Globus pallidus (tissue), 1 donor: ENCODE measurements at places on chromosomes 4 and X.

DNA sequence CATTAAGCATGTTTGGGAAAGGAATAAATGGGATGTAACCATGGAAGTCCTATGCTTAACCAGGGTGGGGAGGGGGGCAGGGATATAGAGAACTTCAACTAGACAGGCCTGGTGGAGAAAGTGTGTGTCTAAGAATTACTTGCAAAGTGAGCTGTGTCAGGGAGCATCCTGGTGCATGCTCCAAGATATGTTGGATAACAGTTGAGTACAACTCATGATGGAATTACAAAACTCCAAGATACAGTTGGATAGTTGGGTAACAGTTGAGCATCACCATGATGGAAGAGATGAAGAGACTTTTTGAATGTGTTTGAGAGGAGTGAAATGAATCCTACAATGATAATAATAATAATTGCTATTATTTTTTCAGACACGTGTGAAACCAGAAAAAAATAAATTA, 26.1 kb upstream of the ACSL1 start:
- DNase-seq: no peak

- no peak for DNase-seq
These were observed 2.4 kb downstream of the PDZD4 start for GRCh38 chrX:153827903-153828302.

DNA sequence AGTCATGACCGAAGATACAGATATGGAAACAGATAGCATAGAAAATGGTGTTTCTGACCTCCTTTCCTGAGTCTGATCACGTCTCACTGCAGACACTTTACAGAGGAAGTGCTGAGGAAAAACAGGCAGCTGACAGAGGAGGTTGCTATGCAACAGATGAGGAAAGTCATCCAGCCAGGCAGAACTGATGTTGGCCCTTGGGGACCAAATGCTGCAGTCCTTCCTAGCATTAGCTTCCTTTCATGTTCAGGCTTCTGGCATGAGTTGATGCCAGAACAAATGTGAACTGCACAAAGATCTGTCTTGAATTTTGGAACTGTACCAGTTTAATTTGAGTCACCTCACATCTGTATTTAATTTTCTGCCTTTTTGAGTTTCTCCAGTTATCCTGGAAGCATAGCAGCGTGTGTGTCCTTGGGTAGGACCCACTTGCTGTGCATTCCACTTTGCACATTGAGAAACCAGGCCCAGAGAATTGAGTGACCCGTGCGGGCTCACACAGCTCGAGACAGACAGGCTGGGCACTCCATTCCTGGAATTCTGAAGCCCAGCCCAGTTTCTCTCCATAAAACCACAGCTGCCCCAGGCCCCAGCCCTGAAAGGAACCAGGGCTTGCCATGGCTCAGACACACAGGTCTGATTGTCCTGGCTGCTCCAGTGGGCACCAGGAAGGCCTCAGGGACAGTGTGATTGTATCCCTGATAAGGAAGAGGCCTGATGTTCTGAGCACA, 1.4 kb upstream of the MAGED1 start:
- DNase-seq: peak; percentile 66

DNA sequence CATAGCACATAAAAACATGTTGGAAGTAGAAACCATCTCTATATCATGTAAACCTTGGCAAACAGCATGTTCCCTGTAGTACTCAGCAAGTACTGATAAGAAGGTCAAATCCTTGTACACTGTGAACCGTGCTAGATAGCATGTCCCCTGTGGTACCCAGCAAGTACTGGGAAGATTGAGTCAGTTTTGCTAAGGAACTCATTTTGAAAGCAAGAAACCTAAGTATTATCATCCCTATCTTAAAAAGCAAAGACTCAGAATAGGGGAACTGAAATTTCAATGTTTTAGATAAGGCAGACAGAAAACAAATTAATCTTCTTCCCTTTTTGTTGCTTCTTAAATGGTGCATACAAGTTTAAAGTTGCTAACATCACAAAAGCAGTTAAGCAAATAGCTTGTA, 180.2 kb downstream of the RBM46 start:
- DNase-seq: no peak

GRCh38 chr4:148065075-148065474, 333.2 kb downstream of the ARHGAP10 start:
- peak; percentile 23 for DNase-seq

DNA sequence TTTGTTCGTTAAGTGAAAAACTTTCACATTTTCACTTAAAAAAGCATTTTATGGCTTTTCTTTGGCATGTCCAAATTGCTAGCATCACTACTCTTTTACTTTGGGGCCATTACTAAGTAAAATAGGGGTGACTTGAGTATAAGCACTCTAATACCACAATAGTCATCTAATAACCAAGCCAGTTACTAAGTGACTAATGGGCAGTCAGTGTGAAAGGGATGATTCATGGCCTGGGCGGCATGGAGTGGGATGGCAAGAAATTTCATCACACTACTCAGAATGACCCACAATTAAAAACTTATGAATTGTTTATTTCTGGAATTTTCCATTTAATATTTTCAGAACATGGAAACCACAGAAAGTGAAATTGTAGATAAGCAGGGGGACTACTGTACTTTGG, 60.9 kb downstream of the BMP15 start:
- DNase-seq: no peak

GRCh38 chr4:29005838-29006237, 1714.3 kb upstream of the PCDH7 start:
- DNase-seq: no peak

- DNase-seq: no peak
These were observed 545.7 kb upstream of the PABPC4L start for GRCh38 chr4:134747108-134747805.

GRCh38 chr4:126906466-126906865, 726.3 kb upstream of the INTU start:
- no peak for DNase-seq

GRCh38 chrX:80765220-80765625, 44.5 kb downstream of the BRWD3 start:
- no peak for DNase-seq

DNA sequence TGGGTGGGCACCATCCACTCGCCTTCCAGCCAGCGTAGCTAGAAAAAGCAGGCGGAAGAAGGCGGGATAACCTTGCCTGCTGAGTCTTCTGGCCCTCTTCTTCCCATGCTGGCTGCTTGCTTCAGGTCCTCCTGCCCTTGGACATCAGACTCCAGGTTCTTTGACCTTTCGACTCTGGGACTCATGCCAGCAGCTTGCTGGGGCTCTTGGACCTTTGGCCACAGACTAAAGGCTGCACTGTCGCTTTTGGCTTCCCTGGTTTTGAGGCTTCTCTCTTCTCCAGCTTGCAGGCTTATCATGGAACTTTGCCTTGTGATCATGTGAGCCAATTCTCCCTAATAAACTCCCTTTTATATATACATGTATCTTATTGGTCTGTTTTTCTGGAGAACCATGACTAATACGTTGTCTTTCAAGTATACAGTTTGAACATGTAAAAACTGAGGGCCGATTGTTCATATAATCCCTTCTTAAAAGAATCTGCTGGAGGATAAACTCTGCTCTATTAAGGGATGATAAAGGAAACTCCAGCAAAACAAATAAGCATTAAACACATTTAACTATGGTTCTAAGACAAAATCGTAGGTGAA, 116.6 kb upstream of the LCORL start:
- no peak for DNase-seq

DNA sequence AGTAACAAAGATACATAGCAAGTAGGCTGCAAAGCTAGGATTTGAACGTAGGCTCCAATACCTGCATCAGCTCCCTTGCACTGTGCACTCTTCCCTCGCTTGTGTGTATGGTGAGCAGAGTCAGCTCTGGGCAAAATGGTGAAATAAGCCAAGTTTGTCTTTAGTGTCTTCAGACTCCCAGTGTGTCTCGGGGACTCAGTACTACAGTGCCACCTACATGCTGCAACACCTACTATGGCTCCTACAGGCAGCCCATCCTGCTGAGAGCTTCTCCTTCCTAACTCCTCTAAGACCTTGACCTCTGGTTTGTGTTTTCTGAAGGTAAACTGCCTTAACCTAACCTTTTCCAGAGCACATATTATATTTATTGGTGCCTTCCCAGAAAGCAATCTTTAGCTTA, 42.5 kb downstream of the RTL9 start:
- no peak for DNase-seq

DNA sequence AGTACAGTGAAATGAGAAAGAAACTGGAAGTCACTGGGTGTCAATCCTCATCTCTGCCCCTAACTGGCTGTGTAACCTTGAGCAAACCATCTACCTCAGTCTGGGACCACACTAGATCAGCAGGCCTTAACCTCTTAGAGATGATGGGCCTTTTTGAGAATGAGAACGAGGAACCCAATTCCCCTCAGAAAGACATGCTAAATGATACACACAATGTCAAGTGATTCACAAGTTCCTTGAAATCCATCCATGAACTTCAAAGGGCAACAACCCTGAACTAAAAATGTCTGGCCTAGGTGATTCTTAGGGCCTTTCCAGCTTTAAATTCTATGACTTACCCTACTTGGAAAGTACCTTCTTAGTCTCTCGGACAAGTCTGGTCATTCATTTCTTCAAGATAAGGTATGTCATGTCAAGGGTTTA, 47.4 kb downstream of the ACSL4 start:
- no peak for DNase-seq

DNA sequence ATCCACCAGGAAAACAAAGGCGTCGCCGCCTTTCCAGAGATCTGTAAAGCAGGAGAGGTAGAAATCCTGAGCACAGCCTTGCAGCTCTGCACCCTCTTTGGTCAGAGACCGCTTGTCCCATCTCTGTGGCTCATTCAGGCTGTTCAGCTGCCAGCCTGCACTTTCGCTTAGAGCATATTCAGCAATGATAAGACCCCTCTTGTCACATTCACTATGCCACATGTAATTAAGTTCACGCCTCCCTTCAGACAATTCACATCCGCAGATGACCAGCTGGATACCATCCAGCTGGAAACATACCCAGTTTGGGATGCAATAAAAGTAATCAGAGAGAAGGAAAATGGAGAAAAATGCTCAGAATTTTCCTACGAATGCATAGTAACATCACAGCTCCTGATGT, 335.4 kb downstream of the UNC5C start:
- DNase-seq: peak; percentile 67

- no peak for DNase-seq
These were observed 99.6 kb upstream of the PTCHD1 start for GRCh38 chrX:23235051-23235450.

DNA sequence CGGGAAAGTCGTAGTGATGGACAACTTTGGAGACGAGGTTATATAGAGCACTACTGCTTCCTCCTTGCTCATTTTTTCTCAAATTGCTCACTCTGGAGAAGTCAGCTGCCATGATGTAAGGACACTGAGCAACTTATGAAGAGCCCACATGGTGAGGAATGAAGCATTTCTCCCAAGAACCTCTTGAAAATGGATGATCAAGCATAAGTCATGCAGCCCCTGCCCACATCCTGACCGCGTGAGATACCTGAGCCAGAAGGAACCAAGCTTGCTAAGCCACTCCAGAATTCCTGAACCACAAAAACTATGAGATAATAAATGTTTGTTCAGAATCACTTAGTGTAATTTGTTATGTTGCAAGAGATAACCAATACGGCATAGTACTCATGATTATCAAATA, 42.8 kb downstream of the PDE5A start:
- DNase-seq: no peak

DNA sequence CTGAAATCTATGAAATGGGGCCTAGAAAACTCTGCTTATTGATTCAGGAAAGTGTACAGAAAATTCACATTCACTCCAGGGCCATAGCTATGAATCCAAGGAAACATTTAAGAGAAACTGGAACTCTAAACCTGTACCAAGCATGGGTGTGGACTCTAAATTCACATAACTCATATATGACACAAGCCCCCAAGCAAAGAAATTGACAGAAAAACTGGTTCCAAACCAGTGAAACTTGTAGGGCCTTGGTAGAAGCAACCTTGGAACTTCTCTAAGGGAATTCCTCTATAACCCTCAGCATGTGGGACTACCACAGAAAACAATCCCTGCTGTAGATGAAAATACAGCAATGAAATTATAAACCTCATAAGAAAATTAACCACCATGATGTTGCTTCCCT, 106.6 kb upstream of the NRK start:
- no peak for DNase-seq

GRCh38 chr4:153137159-153137558, 67.1 kb upstream of the TRIM2 start:
- no peak for DNase-seq

- DNase-seq: no peak
These were observed 55.2 kb downstream of the HTRA3 start for GRCh38 chr4:8324640-8325239.

DNA sequence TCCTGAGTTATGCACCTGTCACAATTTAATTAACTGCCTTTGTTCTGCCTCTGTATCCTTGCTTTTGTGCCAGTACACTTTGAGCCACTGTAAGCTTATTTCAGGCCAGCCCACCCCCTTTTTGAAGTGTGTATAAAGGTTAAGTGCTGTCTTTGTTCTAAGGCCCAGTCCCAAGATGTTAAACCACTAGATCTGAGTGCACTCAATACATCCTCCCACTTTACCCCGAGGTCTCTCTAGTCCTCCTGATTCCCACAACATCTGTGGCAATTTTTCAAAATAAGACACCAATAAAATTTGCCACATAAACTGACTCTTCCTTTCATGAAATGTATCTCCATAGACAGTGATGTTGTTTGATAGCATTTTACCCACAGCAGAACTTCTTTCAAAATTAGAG, 124.1 kb upstream of the SPIN4 start:
- no peak for DNase-seq

DNA sequence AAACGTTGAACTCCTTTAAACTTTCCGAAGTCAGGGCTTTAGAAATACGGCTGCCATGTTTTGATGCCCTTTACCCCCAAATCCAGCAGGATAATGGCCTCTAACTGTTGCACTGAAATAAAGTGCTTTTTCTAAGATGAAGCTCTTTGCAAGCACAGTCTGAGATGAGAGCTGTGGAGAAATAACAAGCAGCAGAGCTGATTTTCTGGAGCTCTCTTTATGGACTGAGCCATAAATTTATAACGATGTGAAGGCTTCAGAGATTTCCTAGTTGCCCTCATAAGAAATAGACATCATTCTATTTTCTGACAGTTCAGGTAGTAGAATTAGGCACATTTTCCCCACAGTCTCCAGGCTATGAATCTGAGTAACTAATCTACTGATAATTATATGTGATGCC, 567.3 kb downstream of the PDHA2 start:
- DNase-seq: no peak

DNA sequence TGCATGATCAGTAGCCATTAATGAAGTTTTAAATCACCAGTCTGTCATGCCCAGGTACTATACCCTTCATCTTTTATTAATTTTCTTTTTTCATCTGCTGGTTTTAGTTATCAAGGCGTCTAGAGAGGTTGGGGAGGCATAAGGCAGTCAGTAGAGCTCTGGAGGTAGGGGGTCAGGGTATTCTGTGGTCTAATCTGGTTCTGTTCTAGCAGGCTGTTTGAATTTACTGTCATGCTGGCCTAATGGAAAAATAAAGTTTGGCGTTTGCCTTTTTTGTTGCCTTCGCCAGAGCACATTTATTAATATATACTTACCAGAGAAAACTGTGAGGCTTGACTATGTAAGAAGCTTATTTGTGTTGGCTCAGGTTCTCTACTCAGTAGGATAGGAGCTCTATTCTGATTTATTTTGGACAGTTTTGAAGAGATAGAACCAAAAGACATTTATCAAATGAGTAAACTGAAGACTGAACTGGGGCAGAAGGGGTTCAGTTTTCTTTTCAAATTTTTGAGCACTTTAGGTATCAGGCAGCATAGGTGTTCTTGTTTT, 46.9 kb downstream of the TMEM131L start:
- DNase-seq: no peak

GRCh38 chrX:10433296-10433965, 187.0 kb downstream of the MID1 start:
- no peak for DNase-seq
